Panc1 (cell line): ENCODE measurements at places on chromosomes 5 and 9. TPM values are rescaled to one million over a fixed set of nuclear protein-coding genes. Genes with fewer than 3 reads are reported as not detected.

PCDHGA7 gene
- 0.18 TPM for total RNA-seq

PCDHB3 gene
- total RNA-seq, result 0.92 TPM

GGTA1 gene
- total RNA-seq, result not detected

TIMD4 gene
- total RNA-seq, result not detected

MPDZ gene
- 16.6 TPM for total RNA-seq

DNAJB5 gene
- total RNA-seq, result 9.7 TPM

IL13 gene
- not detected for total RNA-seq

NR6A1 gene
- total RNA-seq, result 7.6 TPM

DNA sequence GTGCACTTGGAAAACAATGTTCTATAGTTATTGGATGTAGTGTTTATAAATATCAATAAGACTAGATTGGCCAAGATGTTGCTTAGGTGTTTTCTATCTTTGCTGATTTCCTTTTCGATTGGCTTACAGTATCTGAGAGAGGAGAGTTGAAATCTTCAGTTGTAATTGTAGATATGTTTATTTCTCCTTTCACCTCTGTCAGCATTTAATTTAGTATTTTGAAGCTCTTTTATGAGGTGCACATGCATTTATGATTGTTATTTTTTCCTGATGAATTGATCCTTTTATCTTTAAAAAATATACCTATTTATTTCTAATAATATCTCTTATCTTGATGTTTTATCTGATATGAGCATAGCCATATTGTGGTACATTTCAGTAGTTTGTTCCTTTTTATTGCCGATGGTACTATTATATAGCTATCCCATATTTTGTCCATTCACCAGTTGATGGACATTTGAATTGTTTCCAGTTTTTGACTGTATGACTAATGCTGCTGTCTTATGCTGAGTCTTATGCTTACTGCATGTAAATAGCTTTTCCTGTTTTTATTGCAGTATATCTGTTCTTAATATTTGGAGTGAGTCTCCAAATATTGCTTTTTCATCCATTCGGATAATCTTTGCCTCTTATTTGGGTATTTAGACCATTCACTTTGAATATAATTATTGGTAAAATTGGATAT lies 34.7 kb downstream of the ERCC6L2 start:
- no peak for DNase-seq

DNA sequence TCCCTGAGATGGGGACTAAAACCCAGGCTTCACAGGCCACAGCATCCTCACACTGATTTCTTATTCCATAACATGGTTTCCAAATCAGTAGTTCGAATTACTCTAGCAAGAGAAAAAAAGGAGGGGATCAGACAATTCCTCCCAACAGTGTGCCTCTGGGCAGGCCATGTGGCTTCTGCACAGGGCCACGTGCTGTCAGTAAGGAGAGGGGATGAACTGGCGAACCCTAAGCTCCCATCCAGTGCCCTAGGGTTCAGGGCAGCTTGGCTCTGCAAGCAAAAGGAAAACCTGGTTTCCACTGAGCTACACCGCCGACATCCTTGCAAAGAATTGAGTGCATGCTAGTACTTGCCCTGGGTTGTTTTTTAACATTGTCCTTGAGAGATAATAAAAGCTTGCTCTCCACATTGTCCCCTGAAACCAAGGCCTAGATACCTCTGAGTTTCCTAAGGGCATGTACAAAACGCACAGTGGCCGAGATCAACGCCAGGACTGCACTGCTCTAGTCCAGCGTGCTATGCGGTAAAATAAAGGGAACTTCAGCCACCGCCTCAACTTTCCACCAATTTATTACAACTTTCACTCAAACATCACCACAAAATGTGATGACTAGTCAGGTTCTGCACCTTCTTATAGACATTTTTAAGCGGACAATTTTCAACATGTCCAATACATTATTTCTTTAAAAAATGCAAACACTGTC lies 4.5 kb downstream of the CAMSAP1 start:
- no peak for DNase-seq

- no peak for DNase-seq
Observed at GRCh38 chr5:56918054-56918453, 8.7 kb downstream of the SETD9 start.

GRCh38 chr5:81852291-81853029 lies 101.6 kb upstream of the SSBP2 start:
- no peak for DNase-seq

GRCh38 chr9:132003896-132004295 lies 75.8 kb downstream of the MED27 start:
- no peak for DNase-seq

DNA sequence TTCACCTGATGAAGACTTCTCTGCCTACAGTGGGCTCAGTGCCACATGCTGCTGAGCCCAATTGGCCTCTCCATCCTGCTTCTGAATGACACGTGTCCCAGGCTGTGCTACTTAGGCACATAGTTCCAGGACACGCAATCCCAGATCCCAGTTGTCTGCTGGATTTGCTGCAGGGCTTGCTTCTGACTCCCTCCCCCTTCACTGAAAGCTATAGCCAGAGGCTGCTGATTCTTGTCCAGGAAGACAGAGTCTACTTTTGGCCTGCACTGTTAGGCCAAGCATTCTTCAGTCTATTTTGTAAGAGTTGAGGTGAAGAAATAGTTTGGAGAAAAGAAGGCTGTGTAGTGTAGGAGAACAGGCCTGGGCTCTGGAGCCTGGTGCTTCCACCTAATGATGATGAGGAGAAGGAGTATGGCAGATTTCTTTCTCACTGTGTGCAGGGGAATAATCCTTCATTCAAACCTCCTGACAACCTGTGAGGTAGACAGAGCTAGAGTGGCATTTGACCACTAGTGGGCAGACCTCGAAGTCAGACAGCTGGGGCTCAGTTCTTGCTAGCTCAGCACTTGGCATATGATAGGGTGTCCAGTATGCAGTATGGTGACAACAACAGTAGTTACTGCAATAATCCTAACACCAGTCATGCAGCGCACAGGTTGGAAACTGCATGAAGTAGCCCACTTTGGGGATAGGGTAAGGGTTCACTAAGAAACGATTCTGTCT lies 19.5 kb upstream of the ASPN start:
- peak; percentile 10 for DNase-seq

DNA sequence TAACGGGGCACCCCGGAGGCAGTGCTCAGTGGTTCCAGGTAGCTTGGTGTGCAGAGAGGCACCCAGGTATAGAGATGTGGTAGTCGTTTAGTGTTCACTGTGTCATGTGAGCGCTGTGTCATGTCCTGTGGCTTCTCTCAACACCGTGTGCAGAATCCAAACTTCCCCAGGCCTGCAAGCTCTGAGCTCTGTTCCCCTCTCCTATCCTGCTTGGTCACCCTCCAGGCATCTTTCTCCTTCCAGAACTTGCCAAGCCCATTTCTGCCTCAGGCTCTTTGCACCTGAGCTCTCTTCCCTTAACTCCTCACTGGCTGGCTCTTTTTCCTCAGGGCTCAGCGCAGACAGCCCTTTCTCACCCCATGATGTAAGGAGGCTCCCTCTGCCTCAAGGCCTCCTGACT lies 64.8 kb downstream of the CARTPT start:
- no peak for DNase-seq

DNA sequence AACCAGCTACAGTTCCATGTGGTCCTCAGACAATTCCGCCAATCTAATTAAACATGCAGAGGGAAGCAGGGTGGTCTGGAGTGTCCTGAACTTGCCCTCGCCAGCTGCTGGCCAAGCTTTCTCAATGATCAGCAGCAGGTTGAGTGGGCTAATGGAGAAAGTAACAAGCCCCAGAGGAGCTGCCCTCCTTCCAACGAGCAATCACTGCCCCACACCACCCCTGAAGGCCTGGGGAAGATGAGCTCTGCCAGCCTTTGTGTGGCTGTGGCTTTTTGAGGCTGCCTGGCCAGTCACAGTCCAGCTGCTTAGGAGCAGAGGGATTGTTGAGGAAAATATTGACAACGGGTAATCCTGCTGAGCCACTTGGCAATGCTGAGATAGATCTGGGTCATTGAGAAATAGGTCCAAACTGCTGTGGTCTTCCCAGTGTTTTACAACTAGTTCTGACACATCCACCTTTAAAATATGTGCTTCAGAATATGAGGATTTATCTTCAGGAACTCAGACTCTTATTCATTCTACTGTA lies 107.3 kb downstream of the CD180 start:
- no peak for DNase-seq

DNA sequence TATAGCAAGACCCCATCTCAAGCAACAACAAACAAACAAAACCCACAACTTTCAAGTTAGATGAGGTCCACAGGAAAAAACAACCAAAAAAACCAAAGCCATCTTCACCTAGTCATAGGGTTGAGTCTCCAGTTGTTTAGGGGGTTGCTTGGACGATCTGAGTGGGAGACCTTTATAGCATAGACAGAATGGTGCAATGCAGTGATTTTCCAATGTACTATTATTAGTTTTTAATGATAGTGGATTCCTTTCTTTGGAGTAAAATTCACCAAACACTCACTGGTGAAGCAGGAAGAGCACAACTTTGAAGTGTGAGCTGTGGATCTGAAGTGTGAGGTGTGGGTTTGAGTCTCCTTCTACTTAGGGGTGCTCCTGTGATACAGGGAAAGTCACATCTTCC lies 67.0 kb upstream of the KLF9 start:
- DNase-seq, result no peak

- no peak for DNase-seq
Observed at GRCh38 chr9:119839888-119840287, 470.7 kb upstream of the BRINP1 start.

GRCh38 chr5:65871182-65871581 lies 55.2 kb upstream of the ERBIN start:
- DNase-seq, result peak; percentile 64
